Hippocampal formation (tissue), 2 donors: ENCODE measurements at places on chromosomes 3 and 15.

DNA sequence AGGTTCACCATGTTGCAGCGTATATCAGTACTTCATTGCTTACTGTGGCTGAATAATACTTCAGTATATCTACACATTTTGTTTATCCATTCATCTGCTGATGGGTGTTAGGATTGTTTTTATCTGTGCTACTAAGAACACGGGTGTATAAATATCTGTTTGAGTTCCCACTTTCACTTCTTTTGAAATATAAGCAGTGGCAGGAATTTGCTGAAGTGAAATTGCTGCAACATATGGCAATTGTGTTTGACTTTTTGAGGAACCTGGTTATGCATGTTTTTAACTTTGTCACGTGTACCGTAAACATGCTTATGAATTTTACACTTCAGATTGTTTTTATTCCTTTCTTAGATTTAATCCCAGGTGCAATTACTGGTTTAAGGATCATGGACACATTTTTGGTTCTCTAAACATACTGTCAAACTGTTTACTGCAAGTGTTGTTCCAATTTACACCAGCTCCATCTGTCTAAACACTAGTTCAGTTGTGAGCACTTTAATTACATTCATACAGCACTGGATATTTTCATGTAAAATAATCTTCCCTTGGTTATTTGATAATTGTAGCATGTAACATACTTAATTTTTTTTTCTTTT lies 23.1 kb downstream of the TRAK1 start:
- peak; percentile 28 for DNase-seq

GRCh38 chr15:63833021-63833696 lies 589 bp downstream of the HERC1 start:
- no peak for DNase-seq

DNA sequence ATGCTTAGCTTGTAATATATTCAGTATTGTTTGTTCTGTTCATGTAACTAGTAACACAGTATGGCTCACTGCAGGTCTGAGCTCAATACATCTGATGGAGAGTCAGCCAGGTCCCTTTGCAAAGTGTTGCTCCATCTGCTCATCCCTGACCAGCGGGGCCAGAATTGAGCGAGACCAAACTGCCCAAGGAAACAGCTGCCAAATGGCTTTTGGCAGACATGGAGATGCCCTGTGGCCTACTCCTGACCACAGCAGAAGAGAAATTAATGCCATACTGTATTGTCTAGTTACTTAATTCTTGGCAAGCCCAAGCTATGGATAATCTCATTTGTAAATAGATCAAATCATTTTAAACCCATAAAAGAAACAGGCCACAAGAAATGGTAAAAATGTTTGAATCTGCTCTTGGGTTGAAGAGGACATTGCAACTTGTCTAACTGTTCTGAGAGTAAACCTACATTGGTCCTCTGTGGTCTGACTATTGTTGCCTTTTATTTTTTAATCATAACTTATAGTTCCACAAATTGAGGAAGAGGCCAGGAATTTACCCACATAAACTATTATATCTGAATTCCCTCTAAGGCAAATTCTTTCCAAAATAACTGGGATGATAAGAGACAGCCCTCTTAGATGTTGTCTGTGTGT lies 209.5 kb downstream of the EBLN2 start:
- DNase-seq, result no peak

DNA sequence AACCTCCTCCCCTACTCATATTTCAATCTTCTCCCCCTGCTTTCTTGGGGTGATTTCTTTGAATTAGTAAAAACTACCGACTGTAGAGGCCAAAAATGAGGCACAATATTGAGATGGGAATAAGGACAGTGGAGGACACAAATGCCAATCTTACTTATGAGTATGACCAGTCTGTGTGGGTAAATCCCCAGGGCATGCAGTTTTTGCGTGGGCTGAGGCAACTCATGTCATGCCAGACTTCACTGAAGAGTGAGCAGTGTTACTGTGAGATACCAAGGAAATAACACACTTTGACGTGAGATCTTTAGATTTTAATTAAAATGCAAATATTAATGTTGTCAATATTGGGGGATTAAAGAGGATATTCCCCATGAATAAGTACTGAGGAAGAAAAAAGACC lies 254.3 kb upstream of the ICE2 start:
- DNase-seq, result no peak

DNA sequence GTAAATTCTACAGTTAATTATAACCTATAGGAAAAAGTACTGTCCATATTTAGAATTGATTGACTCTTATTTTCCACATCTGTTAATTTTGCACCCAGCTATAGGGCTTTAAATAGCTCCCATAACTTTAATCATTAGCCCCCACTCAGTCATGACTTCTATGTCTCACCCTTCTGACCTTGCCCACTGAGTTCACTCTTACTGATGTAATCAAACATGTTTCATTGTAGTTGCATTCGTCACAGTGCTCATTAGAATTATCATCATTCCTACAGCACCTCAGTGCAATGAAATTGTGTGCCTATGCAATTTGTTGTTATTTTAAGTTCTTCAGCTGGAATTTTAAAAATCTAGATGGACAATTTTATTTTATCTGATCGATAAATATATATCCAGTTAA lies 151.4 kb downstream of the TIGIT start:
- no peak for DNase-seq

DNA sequence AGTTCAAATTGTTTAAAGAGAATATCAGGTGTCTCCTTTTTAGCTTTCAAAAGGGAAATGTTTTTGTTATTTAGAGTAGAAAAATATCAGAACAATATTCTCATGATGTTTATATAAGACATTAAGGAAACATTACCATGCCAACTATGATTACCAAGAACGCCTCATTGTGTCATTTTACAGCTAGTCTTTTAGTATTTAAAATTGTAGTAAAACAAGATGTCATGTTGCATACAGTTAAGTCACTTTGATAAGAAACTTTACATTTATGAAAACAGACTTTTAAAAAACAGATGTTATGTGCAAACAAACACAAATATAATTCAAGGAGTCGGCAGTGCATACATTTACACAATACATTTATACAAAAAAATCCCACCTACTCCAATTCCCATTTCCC lies 4.4 kb downstream of the PLSCR4 start:
- no peak for DNase-seq

- no peak for DNase-seq
Observed at GRCh38 chr15:99248000-99248715, 1.2 kb downstream of the TTC23 start.

DNA sequence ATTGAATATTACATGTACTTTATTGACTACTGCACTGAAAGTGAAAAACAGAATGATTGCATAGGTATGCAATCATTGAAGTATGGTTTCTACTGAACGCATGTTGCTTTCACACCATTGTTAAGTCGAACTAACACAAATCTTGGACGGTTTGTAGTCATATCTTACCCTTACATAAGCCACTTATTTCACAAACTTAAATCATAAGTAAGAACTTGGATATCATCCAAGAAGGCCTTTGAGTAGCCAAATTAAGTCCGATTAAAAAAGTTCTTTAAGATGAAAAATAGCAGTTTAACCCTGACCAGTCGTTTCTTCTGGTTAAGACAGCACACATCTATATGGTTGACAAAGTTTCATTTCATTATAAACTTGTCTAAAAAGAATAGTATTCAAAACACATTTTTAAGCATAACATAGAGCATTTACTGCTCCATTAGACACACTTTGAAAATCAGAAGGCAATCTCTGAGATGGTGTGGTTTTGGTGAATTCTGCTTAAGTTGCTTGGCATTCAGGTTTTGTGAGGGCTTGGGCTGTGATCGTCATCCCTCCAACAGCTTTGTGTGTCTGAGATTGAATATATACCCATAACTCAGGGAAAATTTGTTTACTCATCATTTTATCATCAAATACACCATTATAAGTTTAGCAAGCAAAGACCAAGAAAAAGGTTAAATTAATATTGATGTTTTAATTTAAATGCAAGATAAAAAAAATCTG lies 92.2 kb downstream of the NFKBIZ start:
- no peak for DNase-seq

DNA sequence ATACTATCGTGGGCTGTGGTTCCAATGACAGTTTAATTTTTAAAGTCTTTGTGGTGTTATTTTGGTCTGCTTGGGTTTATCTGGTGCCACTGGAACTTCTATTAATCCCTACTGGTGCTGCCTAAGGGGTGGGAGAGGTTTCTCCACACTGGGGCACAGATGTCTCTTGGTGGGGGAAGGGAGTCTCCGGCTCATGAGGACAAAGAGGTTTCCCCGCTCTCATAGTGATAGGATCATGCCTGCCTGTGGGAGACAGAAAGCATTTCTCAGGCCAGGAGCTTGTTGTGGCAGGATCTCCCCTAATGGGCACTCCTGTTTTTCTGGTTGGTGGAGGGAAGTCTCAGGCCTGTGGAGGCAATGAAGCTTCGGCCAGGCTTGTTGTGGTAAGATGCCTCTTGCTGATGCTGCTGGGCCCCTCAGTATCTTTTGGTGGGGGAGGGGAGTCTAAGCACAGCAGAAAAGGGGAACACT lies 84.3 kb upstream of the THRB start:
- no peak for DNase-seq

GRCh38 chr3:191263850-191264249 lies 64.8 kb downstream of the OSTN start:
- no peak for DNase-seq
